ENCODE measurements at places on chromosomes 16 and 17.

- no peak for DNase-seq
Measured at GRCh38 chr16:83768986-83769385, 38.8 kb upstream of the HSBP1 start.

- no peak for DNase-seq
Measured at GRCh38 chr17:78734793-78735641, 47.1 kb downstream of the CYTH1 start.

GRCh38 chr17:19719355-19720209 is 3.2 kb upstream of the SLC47A2 start:
- DNase-seq: no peak

DNA sequence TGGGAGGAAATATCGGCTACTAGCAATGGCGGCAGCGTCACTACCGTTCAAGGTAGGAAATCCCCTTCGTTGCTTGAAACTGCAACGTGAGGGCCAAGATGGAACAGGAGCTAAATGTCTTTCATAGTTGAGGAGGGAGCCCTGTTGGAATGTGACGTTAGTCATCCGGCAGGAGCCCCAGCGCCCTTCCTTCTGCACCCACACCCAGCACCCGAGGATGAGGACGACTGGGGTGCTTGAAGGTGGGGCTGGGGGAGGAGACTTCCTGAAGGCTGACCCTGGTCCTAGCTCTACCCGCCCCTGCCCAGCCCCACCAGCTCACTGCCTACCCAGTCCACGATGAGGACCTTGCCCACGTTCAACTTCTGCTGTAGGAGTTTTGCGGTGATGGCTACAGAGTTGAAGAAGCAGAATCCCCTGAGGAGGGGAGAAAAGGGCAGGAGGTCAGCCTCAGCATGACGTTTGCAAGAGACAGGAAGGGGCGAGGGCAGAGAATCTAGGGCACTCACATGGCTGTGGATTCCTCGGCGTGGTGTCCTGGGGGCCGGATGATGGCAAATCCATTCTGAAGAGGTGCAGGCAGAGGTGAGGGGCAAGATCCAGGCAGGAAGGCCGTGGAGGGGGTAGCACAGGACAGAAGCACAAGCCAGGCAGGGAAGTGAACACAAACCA is 11.9 kb downstream of the G6PC3 start:
- DNase-seq: no peak

DNA sequence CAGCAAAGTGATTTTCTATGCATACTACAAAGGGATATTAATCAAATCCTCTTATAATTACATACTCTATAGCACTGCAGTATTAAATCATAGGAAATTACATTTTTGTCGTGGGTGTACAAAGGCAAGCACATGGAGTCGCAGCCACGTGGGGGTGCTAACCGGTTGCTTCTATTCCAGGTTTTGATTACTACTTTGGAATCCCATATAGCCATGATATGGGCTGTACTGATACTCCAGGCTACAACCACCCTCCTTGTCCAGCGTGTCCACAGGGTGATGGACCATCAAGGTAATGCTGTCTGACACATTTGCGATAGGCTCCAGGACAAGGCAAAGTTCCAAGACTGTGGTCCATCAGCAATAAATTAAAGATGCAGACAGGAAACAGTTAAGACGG is 60.1 kb downstream of the ARSG start:
- no peak for DNase-seq
